Pancreas (tissue), 10 donors: ENCODE measurements at places on chromosomes 12 and 14. TPM values are rescaled to one million over a fixed set of nuclear protein-coding genes. Genes with fewer than 3 reads are reported as not detected.

DNA sequence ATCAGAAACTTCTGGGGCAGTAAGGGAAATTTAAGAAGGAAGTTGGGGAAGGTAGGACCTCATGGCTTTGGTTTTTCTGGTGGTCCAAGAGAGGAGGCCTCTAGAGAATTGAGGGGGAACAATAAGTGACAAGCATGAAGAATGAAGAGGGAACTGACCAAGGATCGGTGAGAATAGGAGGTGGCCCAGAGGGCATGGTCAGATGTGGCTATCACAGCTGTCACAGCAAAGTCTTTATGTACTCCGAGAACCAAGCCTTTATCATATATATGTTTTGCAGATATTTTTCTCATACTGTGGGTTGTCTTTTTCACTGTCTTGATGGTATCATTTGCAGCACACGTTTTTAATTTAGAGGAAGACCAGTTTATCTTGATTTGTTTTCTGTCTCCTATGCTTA lies 64.3 kb downstream of the PPP2R5C start:
- no peak overlapping the region for H3K27ac ChIP-seq
- no peaks in the 10 kb centered on the region for H3K27me3 ChIP-seq
- H3K4me1 ChIP-seq, result peaks cover 6% of the 10 kb centered on the region
- no peaks in the 10 kb centered on the region for H3K36me3 ChIP-seq
- DNase-seq, result no peak
- H3K4me3 ChIP-seq, result no peak overlapping the region

DNA sequence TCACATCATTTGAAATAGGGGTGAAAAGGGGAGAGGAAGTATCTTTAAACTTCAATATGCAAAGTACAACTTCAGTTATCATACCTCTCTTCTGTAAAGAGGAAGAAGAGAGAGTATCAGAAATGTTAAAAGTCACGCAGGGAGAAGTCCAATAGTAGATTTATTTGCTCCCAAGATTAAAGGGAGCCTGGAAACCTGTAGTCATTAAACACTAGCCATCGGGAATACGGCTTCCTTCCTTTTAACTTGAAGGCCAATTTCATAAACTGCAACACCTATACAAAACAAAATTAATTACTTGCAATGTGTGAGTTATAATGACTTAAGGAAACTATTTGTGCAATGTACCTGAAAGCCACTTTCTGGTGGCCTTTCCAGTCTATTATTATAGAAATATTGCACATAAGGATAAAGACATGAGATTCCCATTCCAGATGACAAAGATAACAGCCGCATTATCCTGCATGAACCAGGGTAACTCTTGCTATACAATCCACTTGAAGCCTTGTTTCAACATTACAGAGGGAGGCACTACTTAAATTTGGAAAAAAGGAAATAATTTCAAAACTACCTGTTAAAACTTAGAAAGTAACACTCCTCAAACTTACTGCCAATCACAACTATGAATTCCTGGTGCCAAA lies 4.6 kb downstream of the BTG1 start:
- no peaks in the 10 kb centered on the region for H3K27me3 ChIP-seq
- H3K36me3 ChIP-seq, result peaks cover 7% of the 10 kb centered on the region
- H3K4me1 ChIP-seq, result peaks cover 28% of the 10 kb centered on the region
- no peak for DNase-seq
- H3K27ac ChIP-seq, result no peak overlapping the region
- peak overlapping the region; percentile 99 for H3K4me3 ChIP-seq

GRCh38 chr14:58078068-58078467 lies 73.9 kb downstream of the ARMH4 start:
- peaks cover 6% of the 10 kb centered on the region for H3K4me1 ChIP-seq
- no peaks in the 10 kb centered on the region for H3K27me3 ChIP-seq
- no peak for DNase-seq
- no peaks in the 10 kb centered on the region for H3K36me3 ChIP-seq
- no peak overlapping the region for H3K4me3 ChIP-seq
- no peak overlapping the region for H3K27ac ChIP-seq

DNA sequence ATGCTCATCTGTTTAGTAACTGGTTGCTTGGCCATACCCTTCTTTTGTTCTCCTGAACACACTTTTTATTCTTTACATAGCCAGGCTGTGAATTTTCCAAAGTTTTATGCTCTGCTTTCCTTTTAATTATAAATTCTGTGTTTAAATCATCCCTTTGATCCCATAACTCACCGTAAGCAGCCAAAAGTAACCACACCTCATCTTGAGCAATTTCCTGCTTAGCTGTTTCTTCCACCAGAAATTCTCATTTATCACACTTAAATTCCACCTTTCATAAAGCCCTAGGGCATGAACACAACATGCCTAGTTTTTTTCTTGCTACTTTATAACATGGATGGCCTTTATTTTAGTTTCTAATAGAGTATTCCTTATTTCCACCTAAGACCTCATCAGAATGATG lies 510.7 kb downstream of the C12orf50 start:
- no peaks in the 10 kb centered on the region for H3K36me3 ChIP-seq
- DNase-seq, result no peak
- H3K27ac ChIP-seq, result no peak overlapping the region
- no peaks in the 10 kb centered on the region for H3K27me3 ChIP-seq
- H3K4me1 ChIP-seq, result no peaks in the 10 kb centered on the region

GRCh38 chr12:110280392-110280778 lies 662 bp upstream of the ATP2A2 start:
- peaks cover 21% of the 10 kb centered on the region for H3K4me1 ChIP-seq
- DNase-seq, result peak; percentile 54
- H3K4me3 ChIP-seq, result peak overlapping the region; percentile 79
- peak overlapping the region; percentile 61 for H3K27ac ChIP-seq
- H3K36me3 ChIP-seq, result no peaks in the 10 kb centered on the region
- no peaks in the 10 kb centered on the region for H3K27me3 ChIP-seq

- no peak within 1 kb of the TSS for H3K27ac ChIP-seq
- peaks cover 12% of the 10 kb centered on the region for H3K27me3 ChIP-seq
- DNase-seq, result peak; percentile 84
- no peaks in the 10 kb centered on the region for H3K4me1 ChIP-seq
Measured at GRCh38 chr12:110846615-110847566, at the start of gene CCDC63. Gene CCDC63, plus strand, starts transcription at chr12:110846987. Its CDS starts 5,968 bp downstream, at chr12:110852955.

DNA sequence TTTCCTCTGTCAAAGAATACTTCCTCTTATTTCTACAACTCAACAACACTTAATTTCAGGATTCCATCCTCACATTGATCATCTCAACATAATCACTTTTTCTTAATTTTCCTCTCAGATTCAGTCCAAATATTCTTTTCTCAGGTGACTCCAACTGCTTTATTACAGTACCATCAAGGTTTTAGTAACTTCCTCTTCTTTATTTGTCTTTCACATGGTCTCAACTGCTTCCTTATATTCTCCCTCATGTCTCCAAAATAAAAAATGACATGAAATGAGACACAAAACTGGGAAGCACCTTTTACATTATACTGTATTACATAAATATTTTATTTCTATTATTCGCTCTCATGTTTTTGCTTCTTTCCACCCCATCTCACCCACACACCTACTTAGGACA lies 55.5 kb downstream of the PPP2R5E start:
- peaks cover 10% of the 10 kb centered on the region for H3K4me1 ChIP-seq
- H3K27ac ChIP-seq, result no peak overlapping the region
- no peaks in the 10 kb centered on the region for H3K36me3 ChIP-seq
- H3K27me3 ChIP-seq, result no peaks in the 10 kb centered on the region
- DNase-seq, result no peak

- H3K4me3 ChIP-seq, result no peak overlapping the region
- H3K27ac ChIP-seq, result no peak overlapping the region
- peaks cover 9% of the 10 kb centered on the region for H3K4me1 ChIP-seq
- H3K27me3 ChIP-seq, result no peaks in the 10 kb centered on the region
- H3K36me3 ChIP-seq, result no peaks in the 10 kb centered on the region
Measured at GRCh38 chr14:100109594-100109955, 44.4 kb downstream of the EVL start.

DNA sequence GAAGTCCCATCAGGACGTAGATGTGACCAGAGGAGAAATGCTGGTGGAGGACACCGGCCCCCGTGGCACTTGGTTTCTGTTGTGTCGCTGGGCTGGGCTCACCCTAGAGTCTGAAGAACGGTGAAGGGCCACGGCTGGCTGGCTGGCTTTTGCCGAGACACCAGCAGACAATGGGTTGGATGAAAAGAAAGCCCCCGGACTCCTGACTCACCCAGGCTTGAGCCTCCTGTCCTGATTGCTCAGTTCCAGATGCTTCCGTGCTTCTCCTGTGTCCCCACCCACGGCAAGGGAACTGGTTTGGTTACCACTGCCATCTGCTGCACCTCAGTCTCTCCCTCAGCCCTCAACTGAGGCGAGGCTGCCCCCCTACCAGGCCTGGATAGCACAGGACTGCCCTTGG lies 10.4 kb upstream of the ENDOU start:
- H3K27me3 ChIP-seq, result no peaks in the 10 kb centered on the region
- peaks cover 25% of the 10 kb centered on the region for H3K4me1 ChIP-seq
- H3K4me3 ChIP-seq, result no peak overlapping the region
- no peak overlapping the region for H3K27ac ChIP-seq
- peak; percentile 43 for DNase-seq

DNA sequence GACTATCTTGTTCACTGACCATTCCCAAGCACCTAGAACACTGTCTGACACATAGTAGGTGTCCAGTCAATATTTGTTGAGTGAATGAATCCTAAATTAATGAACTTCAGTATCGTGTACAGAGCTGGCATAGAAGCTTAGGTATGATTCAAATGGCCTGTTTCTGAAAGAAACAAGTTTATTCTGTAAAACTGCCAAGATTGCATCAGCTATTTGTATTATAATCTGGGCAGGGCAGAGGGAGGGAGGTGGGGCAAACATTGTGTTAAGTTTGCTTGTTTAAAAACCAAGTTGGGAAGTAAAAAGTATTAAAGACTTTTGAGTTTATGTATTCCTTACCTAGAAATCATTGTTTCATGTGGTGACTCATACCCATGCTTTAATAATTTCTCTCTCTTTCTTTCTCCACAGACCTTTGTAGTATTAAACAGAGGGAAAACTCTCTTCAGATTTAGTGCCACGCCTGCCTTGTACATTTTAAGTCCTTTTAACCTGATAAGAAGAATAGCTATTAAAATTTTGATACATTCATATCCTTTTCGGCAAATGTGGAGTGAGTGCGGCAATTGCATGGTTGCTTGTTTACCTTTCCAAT lies 92.8 kb downstream of the SCN8A start:
- no peaks in the 10 kb centered on the region for H3K27me3 ChIP-seq
- H3K27ac ChIP-seq, result peak overlapping the region; percentile 17
- peaks cover 20% of the 10 kb centered on the region for H3K4me1 ChIP-seq
- H3K4me3 ChIP-seq, result no peak overlapping the region
- H3K36me3 ChIP-seq, result no peaks in the 10 kb centered on the region

DNA sequence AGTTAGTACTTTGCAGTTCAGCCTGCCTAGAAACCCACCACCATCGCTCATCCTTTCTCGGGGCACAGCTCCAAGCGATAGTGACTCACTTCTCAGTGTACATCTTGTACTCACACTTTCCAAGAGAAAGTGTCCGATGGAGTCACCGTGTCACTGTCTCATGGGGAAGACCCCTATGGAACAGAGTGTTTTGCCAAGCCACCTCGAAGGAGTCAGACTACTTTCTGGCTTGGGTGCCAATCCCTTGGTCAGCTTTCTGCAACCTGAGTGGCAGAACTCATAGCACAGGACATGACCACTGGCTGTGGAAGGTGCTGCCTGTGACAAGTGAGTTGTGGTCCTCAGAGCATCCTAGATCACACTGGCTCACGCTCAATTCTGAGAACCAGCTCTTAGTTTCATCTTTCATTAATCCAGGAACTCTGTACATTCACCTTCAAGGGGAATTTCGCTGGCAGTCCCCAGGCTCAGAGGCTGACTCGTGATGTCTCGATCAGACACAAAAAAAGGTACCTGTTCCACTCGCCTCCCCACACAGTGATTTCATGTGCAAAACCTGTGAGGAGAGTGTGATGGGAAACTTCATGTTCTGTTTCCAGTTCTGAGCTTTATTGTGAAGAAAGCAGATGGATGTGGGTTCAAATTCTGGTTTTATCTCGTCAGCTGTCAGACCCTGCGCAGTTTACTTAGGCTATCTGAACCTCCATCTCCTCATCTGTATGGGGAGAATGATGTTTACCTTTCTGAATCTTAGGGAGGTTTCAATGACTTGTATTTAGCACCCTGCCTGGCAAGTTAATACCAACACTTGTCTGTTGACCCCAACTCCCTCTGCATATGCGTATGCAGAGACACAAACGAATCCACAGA lies 127.3 kb upstream of the CCND2 start:
- no peak overlapping the region for H3K27ac ChIP-seq
- H3K27me3 ChIP-seq, result no peaks in the 10 kb centered on the region
- no peaks in the 10 kb centered on the region for H3K36me3 ChIP-seq
- H3K4me3 ChIP-seq, result no peak overlapping the region
- no peak for DNase-seq
- no peaks in the 10 kb centered on the region for H3K4me1 ChIP-seq

DNA sequence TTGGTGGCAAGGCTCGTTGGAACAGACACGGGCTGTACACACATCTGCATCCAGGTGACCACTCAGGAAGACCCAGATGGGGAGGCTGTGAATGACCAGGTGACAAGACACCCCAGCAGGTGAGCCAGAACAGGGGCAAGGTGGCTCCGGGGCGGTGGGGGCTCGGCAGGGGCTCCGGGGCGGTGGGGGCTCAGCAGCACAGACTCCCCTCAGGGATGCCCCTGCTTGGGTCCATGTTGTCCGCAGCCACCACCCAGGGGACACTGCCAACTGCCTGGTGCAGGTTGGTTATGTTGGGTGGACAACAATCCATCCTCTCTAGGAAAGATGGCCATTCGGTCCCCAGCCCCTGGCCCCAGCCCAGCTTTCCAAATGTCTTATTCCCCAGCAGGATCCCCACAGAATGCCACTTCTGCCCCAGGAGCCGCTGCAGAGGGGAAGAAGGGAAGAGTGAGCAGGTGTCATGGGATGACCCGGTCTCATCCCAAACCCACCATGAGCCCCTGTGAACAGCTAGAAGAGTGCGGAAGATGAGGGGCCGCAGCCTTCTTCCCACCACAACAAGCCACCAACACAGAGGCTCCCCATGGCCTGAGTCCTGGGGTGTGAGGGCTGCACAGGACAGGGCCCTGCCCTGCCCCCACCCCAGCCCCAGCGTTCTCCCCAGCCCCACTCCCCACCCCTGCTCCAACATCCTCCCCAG lies 31.4 kb upstream of the C14orf180 start:
- H3K27me3 ChIP-seq, result no peaks in the 10 kb centered on the region
- peak; percentile 4 for DNase-seq
- no peak overlapping the region for H3K27ac ChIP-seq

DNA sequence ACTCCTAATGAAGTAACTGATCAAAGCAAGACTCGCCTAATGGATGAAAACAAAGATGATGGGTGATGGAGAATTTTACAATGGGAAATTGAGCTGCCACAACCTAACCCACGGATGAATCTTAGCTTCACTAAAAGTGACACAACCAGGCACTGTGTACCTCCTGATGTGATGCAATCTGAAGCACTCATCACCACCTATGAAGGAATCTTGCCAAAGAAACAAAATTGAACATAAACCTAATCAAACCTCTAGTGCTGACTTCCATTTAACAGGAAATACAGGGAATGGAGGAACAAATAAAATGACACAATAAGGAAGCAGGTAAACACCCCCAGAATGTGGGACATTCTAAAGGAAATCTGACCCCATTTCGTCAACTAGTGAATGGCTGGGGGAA lies 13.3 kb upstream of the RARG start:
- no peaks in the 10 kb centered on the region for H3K4me1 ChIP-seq
- no peaks in the 10 kb centered on the region for H3K36me3 ChIP-seq
- no peaks in the 10 kb centered on the region for H3K27me3 ChIP-seq
- no peak overlapping the region for H3K27ac ChIP-seq

Gene LRIG3
- 12.8 TPM for polyA plus RNA-seq

Gene STON2
- polyA plus RNA-seq, result 1.7 TPM

Gene RTRAF
- 96.4 TPM for polyA plus RNA-seq

Gene PLA2G1B
- 7,821 TPM for polyA plus RNA-seq

Gene TAS2R20
- polyA plus RNA-seq, result not detected

Gene AKAP3
- polyA plus RNA-seq, result 0.87 TPM

Gene BTG1
- polyA plus RNA-seq, result 29.0 TPM
